NCI-H345 (cell line): ENCODE measurements at places on chromosomes 5 and 9.

GRCh38 chr5:55072666-55073065 is 29.8 kb upstream of the GZMA start:
- no peak for DNase-seq

- no peak for DNase-seq
These were observed 189.1 kb upstream of the PTGER4 start for GRCh38 chr5:40490464-40491111.

GRCh38 chr5:32272746-32273145 is 40.0 kb downstream of the MTMR12 start:
- DNase-seq, result no peak

GRCh38 chr9:109277451-109277850 is 43.4 kb downstream of the EPB41L4B start:
- DNase-seq, result no peak

DNA sequence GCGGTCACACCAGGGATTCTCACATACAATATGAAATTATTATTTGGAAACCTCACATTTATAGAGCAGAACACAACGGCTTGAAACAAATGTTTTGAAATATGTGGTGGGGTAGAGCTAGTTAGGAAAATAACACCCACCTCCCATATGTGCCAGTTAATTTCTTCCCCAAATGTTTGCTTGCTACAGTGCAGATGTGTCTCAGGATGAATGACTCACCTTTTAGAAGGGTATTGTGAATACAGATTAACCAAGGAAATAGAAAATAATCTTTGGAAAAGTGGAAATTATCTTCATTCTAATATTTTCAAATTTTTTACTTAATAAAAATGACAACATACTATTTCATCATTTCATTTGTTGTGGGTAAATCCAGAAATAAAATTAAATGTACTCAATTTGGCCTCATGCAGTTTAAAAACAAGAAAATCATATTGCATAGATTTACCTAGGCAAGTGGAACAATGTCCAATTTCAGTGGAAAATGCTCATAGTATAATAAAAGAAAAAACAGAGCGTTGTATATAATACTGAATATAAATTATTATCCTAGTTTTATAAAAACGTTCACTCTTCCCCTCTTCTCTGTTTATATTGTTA is 39.3 kb upstream of the RICTOR start:
- no peak for DNase-seq

DNA sequence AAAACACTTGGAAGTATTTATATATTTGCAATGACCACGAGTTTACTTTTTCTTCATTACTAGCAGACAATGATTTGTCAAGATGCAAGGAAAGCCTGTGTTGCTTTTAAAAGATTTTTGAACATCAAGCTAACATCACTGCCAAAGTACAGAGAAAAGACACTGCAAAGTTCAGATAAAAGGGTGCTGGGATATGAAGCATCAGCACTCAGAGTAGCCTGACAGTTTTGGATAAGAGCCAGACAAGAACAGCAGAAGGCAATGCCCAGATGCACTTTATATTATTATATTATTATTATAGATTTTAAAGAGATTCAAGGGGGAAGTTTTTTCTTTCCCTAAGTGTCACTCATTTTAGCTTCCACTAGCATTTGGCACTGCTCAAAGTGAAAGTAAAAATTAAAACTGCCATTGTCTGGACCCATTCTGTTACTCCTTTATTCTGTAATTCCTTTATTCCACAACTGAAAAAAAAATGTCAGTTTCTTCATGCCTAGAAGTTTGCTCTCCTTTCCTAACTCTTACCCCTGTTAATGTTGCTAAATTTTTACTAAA is 240.6 kb downstream of the EFNA5 start:
- no peak for DNase-seq

DNA sequence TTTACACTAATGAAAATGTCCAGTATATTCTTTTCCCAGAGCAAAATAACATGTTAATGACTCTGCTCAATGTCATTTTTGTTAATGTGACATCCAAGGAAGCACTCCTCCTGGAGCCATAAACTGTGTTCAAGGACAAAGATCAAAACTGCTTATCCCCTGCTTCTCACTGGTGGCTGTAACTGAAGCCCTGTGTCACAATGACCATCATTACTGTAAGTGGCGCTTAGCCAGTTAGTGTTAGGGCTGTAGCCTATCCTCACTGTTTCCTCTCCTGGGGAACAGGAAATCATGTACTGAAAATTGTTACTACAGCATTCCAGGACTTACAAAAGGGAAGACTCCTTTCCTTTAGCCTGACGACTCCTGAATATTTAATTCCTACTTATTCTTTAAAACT is 71.7 kb upstream of the COX7C start:
- DNase-seq, result no peak

DNA sequence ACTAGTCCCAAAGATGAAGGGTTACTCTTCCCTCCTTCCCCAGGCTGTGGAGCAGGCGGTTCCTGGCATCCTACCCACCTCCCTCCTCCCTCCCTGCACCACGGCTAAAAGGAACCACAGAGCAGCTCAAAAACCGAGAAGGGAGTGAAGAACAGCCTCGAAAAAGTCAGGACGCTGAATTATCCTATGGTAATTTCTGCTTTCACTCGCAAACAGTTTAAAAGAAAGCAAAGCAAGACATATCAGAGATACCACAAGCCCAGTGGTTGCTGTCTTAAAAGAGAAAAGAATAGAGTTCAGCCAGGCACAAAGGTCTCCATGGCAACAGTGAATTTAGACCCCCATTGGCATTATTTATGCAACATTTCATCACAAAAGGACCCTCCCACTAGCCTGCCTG is 315.4 kb downstream of the CTNND2 start:
- DNase-seq, result no peak

DNA sequence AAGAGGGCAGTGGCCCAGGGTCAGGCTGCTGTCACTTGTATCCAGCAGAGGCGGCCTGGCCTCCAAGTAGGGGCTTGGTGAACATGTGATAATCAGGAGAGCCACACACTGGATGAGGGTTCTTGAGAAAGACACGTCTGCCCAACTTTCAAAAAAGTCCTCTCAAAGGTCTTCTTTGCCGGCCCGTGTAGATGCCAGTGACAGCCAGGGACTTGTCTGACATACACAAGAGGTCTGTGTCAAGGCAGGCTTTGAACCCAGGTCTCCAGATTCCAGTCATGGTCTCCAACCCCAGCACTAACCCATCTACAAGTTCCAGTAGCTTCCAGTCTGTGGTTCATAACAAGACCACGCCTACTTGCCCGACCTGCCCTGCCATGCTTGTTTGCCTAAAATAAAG is 7.9 kb upstream of the AMBP start:
- DNase-seq, result no peak

DNA sequence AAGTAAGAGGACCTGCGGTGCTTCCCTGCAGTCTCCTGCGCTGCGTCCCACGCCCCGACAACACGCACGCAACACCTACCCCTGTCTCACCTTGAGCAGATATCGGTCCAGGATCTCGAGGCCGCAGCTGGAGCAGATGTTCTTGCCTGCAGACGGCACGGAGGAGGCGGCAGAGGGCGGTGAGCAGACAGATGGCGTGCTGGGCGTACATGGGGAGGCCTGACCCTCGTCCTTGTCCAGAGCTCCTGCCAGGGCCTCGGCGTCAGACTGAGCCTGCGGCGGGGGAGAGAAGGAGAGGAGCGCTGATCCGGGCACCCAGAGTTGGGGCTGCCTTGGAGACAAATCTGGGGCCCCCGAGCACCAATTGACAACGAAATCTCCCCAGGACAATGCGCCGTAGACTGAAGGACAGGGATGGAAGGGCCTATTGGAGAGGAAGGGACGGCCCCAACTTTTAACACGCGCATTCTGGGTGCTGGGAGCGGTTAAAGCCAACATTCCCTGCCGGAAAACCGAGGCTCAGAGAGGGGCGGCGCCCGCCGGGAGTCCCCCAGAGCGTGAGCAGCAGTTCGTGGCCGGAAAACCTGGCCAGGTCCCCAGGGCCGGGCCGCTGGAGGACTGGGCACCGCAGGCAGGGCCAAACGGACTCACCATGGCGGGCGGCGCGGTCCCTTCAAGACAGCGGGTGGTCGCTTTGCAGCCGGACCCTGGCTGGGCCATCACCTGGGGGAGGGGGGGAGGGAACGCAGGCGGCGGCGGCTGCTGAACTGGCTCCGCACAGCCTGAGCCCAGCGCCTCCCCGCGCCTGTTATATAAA is 1.8 kb downstream of the LHX6 start:
- DNase-seq, result no peak

- DNase-seq, result no peak
These were observed 4.3 kb downstream of the GPX3 start for GRCh38 chr5:151024440-151025249.

DNA sequence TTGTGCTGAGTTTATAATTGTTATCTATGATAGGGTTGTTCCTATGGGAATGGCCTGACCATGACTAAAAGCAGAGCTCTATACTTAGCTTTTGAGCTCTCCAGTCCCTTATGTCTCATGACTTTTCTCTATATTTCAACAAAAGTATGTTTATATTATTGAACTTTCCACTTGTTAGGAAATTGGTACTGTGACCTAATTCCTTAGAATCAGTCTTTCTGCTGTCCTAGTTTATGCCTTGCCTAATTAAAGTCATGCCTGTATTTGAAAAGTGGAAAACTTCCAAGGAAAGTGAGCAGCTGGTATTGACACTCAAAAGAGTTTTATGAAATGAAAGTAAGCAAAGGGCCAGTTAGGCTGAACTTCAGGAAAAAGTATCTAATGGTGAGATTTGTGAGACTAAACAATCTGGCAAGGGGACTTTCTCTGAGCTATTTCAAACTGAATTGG is 68.6 kb downstream of the XRCC4 start:
- no peak for DNase-seq

DNA sequence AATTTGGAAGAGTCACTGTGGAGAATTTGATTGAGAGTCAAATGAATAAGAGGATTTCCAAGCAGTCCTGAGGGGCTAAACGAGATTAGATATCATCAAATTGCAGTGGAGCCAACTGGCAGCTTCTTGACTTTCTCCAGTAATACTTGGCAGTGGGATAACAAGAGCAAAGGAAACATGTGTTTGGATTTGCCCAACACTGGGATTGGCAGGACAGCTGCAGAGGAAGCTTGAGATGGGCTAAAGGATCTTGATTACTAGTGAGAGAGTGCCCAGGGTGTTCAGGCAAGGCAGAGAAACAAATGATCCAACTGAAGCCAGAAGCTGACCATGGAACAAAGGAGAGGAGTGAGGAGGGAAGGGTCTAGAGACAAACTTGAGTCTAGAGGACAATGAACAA is 356.0 kb upstream of the ISL1 start:
- no peak for DNase-seq

GRCh38 chr5:3827624-3828023 is 232.0 kb downstream of the IRX1 start:
- no peak for DNase-seq

- DNase-seq, result no peak
These were observed 203.2 kb upstream of the TRIM32 start for GRCh38 chr9:116483622-116484491.
